ENCODE measurements at places on chromosomes 6 and 20.

DNA sequence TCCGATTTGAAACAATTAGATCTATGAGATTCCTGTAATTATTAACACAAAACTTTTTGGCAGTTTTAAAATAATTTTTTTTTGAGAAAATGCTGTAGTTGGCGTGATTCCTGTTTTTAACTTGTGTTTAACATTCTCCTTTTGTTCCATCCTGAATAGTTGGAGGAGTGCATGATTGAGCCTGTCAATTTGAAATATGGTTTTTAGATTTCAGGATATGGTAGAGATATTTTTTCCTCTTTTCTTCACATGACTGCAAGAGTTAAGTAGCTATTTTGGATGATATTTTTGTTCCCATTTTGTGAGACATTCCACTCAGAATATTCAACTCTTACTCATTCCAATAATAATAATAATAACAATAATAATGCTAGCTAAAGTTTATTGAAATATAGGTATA, 241.7 kb upstream of the MAN1A1 start:
- no peak for DNase-seq

DNA sequence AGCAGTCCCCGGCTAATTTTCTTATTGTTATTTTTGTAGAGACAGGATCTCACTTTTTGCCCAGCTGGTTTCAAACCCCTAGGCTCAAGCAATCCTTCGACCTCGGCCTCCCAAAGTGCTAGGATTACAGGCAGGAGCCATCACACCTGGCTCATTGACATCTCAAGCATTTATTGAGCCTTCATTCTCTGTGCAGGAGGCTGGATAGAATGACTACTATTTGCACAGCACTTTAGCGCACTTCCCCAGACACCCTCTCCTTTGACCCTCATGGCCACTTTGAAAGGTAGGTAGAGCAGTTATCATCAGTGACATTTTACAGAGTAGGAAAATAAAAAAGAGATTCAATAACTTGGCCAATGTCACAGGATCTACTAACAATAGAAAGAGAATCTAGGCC, 124.0 kb upstream of the STXBP5 start:
- DNase-seq = no peak

DNA sequence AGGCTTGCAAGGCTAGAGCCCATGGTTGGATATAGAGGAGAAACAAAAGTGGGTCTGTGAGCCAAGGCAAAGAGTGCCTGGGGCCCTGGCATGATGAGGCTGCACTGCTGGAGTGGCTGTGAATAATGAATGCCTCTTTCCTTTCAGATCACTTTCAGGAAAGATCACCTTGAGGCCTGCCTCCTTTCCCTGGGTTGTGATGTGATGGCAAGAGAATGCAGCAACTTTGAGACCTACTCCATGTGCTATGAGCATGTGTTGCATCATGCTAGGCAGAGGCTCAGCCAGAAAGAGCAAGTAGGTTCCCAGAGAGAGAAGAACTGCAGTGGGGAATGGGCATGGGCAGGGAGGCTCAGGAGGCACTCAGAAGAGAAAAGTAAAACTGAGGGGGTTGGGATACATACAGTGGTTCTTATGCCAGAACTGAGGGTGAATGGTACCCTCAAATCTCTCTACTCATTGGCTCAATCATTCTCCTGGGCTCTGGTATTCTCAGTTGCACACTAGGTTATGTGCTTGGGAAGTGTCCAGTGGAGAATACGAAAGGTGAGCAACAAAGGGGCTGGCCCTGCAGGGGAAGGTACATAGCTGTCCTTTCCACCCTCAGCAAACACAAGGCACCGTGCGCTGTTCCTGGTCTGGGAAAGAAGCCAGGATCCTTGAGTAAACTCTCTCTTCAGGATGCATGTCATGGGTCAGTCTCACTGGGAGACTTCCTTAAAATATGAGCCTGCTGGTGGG, 45.9 kb downstream of the CD164 start:
- DNase-seq = no peak

- peak; percentile 32 for DNase-seq
Measured at GRCh38 chr20:3744806-3745685, 12.6 kb downstream of the HSPA12B start.

DNA sequence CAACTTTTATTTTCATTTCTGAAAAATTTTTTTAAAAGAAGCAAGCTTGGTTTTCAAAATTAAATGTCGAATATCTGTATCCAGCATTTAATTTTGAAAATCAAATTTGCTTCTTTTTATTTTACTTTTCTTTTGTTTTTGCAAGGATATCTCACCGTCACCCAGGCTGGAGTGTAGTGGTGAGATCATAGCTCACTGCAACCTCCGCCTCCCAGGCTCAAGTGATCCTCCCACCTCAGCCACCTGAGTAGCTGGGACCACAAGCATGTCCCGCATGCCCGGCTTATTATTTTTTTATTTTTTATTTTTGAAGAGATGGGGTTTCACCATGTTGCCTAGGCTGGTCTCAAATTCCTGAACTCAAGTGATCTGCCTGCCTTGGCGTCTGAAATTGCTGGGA, 17.0 kb upstream of the EPB41L2 start:
- no peak for DNase-seq

DNA sequence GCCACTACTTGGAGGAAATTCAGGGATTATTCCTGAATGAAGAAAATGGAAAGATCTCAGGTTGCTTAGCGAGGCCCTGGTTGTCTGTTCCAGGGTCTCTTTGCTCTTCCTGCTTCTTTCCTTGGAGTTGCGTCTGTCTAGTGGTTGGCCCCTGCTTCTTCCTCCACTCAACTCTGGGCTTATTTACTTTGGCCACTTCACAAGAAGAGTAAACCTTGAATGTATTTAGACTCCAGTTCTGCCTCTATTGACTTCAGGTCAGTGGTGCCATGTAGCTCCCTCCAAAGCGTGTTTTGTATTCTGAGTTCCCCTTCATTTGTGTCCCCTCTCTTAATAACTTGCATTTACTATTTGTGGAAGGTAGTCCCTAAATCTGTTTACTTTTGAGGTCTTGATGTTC, 456.5 kb downstream of the UTRN start:
- no peak for DNase-seq

GRCh38 chr20:50320901-50321796, 130.5 kb downstream of the CEBPB start:
- DNase-seq = no peak

- no peak for DNase-seq
Measured at GRCh38 chr6:27478141-27478705, 5.3 kb upstream of the ZNF184 start.

DNA sequence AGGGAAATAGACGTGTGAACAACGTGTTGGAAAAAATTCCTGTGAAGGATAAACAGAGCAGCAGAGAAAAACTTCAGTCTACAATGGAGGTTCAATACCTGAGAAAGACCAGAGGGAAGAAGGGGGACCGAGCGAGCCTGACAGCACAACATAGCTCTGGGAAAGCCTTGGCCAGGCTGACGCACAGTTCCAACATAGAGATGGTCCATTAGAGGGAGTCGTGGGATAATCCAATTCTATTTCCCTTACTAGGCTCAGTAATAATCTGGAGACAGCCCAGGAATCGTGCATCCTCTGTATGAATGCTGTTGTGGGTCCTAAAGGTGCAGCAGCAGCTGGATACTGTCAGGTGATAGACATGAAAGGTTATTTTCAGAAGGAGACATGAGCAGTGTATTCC, 370.8 kb upstream of the BTBD3 start:
- DNase-seq = no peak

DNA sequence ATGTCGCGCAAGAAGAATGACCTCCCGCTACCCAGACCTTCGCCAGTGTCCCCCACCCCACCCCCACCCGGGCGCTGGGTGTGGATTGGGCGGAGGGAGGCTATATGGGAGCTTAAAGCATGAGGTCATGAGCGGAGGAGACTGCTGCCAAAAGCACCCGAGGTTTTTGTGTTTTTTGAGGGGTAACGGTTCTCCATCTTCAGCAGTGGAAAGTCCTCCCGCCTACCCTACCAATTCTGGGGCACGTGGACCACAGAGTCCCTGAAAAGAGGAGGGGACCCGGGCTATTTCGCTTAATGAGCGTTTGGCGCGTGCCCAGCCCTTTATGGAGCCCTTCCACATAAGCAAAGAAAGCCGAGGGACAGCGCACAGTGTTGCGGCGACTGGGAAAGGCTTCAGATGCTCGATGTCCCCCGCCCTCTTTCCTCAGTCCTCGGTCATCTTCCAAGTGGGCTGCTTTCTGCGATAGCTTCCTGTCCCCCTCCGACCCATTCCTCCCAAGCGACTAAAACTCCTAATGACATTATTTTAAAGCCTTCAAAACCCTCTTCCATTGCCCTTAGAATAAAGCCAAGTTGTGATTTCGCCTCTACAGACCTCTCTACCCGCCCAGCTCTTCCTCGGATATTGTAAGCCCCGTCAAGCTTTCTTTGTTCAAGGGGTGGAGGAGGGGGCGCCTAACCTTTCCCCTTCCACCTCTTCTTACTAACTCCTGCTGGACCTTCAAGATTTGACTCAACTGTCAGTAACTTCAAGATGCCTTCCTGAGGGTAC, 2.1 kb upstream of the TRERF1 start:
- peak; percentile 31 for DNase-seq

DNA sequence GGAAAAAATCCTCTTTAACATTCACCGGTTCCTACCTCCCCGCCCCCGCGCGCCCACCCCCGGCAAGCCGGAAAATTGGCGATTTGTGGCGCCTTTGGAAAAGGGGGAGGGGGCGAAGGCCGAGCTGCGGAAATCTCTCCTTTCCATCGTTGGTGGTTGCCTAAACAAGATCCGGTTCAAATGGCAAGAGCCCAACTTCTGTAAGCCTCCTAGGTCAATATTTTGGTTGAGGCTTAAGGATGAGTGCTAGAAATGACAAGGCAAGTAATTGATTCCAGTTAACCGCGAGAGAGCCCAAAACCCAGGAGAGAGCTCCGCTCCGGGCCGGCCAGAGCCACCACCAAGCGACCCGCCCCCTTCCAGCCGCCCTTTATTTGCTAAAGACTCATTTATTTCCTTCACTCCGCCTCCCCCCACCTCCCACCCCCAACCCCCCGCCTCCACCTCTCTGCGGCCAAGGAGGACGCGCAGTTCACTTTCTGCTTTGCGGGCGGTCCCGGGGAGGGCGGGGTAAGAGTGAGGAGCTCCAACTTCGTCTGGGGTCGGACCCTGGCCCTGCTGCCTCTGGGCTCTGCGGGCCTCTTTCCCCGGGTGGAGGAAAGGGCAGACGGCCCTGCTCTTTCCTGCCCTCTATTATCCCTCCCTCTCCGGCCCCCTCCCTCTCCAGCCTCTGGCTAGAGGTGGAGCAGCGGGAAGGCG, 838 bp upstream of the NKX2-2 start:
- no peak for DNase-seq

DNA sequence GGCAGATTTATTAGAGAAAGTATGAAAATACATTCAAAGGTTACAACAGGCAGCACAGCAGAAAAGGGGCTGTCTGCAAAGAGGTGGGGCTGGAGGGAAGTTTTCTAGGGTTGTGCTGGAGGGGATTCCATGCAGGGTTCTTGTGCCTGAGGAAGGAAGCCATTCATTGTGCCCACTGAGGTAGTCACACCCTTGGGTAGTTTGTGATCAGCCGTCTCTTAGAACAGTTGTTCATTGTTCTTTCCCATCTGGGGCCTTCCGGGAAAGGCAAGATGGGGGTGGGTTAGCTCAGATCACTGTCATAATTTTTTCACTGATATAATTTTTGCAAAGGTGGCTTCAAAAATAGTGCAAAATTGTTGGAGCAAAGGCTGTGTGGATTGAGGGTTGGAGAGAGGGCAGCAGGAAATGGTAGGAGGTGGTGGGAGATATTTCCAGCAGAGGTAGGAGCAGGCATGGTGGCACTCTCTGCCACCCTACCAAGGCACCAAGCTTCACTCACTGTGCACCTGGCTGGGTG, 80.5 kb upstream of the GPR6 start:
- no peak for DNase-seq

DNA sequence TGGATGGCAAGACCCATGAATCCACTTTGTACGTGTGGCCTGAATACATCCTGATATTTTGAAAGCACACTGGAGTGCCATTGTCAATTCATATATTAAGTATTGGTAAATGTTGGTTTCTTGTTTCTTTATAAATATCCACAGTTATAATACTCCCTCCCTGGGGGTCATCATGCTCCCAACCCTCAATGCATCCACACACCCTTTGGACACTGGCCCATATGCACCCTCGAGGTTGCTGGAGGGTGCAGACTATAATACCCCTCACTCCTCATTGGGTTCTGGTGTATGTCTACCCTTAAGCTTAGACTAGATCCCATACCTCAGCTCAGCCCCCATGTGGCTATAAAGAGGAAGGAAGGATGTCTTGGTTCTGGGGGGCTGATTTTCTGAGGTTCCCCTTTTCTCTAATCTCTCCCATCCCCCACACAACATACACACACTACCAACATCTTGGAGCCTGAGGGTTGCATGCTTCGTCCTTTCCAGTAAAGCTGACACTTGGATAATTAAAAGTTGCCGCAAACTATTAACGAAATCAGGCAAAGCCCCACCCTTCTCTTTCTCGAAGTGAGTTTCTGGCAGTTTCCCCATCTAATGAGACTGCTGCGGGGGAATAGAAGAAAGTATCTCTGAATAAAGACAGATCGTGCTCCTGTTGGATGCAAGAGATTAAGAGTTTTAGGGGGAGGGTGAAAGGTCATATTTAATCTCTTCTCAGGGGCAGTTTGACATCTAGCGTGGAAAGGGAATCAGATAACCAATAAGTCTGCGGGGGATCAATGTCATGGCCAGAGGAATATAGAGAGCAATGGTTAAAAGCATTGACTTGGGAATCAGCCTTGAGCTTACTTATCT, 7.4 kb downstream of the PIM1 start:
- no peak for DNase-seq

DNA sequence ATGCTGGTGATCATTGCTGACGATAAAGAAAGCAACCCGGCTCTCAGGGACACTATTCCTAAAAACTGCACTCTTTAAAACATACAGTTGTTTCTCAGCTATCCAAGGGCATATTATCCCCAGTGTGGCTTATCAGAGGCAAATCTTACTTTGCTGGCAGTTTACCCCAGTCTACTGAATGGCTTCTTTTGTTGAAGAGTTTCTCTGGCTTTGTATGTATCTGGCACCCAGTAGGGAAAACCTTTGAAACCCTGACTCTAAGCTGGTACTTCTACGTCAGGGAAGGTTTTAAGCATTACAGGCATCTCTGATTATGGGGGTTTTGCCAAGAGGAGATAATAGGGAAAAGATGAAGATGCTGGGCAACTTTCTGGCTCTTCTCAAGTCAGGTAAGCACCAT, 637.6 kb upstream of the CHD6 start:
- DNase-seq = no peak

GRCh38 chr6:17741507-17741906, 34.8 kb upstream of the NUP153 start:
- no peak for DNase-seq

GRCh38 chr20:33697129-33697528, 10.9 kb upstream of the E2F1 start:
- no peak for DNase-seq

GRCh38 chr6:143958839-143959399, 49.1 kb downstream of the PLAGL1 start:
- no peak for DNase-seq

DNA sequence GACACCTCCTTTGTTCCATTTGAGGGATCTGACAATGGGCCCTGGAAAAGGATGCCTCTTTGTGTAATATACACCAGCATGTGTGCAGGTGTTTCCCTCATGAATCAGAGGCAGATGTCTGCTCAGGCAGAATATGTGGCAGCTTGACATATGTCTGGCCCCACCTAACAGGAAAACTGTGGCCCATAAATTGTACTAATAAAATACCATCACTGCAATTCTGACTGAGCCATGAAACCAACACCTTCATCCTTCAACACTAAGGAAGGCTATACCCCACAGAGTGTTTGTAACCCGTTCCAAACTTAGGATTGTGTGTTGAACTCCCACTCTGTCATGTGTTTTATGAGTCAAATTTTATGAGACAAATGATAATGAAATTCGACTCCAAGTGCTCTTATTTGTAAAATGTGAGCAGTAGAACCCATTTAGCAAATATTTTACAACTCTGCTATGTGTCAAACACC, 22.7 kb downstream of the LAMA4 start:
- DNase-seq = no peak

Measured in NCI-H1436 (cell line).